ENCODE measurements at places on chromosomes 7 and 10.

DNA sequence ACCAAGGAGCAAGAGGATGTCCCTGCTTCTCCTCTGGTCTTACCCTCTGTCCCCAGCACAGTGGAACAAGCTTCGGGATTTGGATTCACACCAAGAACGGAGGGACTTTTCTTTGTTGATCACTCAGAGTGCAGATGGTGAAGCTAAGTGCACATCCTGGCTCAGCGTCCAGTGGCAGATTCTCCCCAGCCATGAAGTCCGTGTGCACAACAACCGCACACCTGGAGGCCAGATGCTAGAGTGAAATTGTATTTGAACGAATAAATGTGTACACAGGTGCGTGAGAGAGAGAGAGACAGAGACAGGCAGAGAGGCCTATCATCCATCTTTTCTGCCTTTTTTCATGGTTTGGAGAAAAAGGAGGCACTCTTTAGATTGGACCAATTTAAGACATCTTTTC lies 31.5 kb downstream of the ASB13 start:
- no peak for DNase-seq

GRCh38 chr7:42843205-42843800 lies 68.6 kb downstream of the C7orf25 start:
- peak; percentile 11 for DNase-seq

DNA sequence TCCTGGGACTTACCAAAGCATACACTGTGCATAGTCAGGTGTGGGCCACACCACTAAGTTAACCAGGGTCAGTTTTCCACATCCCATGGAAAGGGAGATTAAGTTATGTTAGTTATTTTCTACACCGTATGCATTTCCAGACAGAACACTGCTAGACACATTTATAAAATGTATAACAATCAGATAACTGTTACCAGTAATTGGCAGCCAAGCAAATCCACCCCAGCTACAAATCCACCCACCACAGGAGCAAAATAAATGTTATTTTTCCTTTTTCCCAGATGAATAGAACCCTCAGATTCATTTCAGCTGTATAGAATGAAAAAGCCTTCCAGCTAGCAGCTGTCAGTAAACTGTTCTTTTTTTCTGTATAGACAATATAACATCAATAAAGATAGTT lies 256.9 kb upstream of the FZD1 start:
- no peak for DNase-seq

DNA sequence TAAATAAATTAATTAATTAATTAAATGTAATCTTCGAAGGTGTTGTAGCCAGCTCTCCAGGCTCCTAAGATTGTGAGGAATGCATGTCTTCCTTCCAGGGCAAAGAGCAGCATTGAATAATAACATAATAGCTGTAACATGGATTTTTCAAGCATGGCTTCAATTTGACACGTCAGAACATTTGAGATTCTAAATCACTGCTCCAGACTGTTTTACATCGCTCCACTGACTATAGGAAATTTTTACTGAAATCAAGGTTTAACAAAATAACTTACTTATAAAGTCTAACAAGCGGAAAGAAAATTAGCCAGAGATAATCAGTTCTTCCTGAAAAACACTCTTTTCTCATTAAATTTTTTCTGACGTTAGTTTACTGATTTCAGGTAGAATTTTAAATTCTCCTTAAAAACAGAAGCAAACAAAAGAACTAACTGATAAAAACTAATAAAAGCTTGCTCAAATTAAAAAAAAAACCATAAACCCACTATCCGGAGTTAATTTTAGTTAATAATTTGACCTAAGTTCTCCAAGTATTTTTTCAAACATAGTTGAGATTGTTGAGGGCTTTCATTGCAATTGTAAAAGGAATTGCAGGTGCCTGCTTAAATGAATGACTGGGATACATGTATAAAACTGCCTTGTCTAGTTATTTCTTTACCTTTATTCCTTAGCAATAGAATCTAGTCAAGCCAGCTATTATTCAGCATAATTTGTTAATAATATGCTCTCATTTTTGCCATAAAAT lies 51.2 kb upstream of the SGCE start:
- DNase-seq, result no peak

- DNase-seq, result no peak
Measured at GRCh38 chr10:109972372-109973001, 35.3 kb upstream of the ADD3 start.

- DNase-seq, result no peak
Measured at GRCh38 chr7:44883961-44884620, 1.2 kb downstream of the PURB start.

DNA sequence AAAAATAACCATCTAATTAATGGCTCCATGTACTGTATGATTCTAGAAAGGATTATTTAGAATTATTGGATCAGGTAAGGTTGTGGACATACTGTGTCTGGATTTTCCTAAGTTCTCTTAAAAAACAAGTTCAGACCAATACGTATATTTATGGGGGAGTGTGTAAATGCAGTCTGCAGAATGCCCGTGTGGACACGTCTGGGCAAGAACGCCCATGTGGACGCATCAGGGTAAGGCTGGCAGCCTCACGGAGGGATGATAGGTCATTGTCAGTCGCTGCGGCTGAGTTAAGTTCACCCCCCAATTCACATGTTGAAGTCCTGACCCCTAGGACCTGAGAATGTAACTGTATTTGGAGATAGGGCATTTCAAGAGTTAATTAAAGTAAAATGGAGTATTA lies 160.0 kb upstream of the SHH start:
- no peak for DNase-seq

GRCh38 chr7:29610086-29610485 lies 46.5 kb downstream of the PRR15 start:
- no peak for DNase-seq

DNA sequence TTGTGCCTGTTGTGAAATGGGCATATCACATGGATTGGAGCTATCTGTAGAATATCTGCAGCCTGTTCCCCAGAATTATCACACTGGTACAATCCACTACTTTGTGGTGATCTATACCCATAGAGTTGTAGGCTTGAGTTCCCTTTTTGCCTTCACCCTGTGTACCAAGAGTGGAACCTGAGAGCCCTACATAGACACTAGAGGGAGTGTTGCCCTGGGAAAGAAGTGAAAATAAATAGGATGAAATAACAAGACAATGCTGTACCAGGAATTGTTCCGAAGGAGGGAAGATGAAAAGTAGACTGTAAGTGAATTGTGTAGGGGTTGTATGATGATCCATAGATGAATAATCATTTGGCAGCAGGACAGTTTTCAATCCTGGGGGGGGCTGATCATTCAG lies 9.0 kb downstream of the SORCS3 start:
- DNase-seq, result no peak

- DNase-seq, result no peak
Measured at GRCh38 chr7:104931181-104931781, 82.7 kb upstream of the KMT2E start.

GRCh38 chr10:105714728-105715127 lies 1073.6 kb downstream of the SORCS3 start:
- no peak for DNase-seq
